ENCODE measurements at places on chromosomes 2 and 18. TPM values are rescaled to one million over a fixed set of nuclear protein-coding genes. Genes with fewer than 3 reads are reported as not detected.

DNA sequence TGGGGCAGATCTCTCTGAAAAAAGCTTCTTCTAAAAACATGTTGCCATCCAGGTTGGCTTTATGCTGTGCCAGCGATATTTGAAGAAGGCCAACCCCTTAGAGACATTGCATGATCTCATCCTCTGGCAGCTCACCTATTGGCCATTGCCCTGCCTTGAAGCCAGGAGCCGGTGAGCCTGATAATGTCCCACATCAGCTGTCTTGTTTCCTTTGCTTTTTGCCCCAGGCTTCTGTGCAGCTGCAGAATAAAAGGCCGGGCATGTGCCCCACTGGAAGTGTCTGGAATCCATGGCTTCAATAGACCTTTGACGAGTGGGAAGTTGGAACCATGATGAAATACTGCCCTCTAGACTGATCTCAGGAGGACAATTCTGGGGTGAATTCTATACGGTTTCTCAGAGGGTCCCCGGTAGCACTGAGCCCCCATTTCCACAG, 523.5 kb upstream of the ZEB2 start:
- no peak for DNase-seq

The EGR4 gene
- 0.87 TPM for total RNA-seq

- DNase-seq: no peak
These were observed 26.0 kb upstream of the PAX8 start for GRCh38 chr2:113304702-113305101.

The DSC3 gene
- not detected for total RNA-seq

- DNase-seq: no peak
These were observed 778.3 kb upstream of the CDH7 start for GRCh38 chr18:64972545-64972944.

GRCh38 chr18:74534150-74534969, at the start of gene CNDP1:
Gene CNDP1 (plus strand): TSS chr18:74534500. CDS start chr18:74534668, 168 bp downstream.
- DNase-seq: no peak

The ALK gene
- not detected for total RNA-seq

GRCh38 chr2:204898928-204899640, 353.8 kb downstream of the PARD3B start:
- no peak for DNase-seq

The TANC1 gene
- 0.34 TPM for total RNA-seq

DNA sequence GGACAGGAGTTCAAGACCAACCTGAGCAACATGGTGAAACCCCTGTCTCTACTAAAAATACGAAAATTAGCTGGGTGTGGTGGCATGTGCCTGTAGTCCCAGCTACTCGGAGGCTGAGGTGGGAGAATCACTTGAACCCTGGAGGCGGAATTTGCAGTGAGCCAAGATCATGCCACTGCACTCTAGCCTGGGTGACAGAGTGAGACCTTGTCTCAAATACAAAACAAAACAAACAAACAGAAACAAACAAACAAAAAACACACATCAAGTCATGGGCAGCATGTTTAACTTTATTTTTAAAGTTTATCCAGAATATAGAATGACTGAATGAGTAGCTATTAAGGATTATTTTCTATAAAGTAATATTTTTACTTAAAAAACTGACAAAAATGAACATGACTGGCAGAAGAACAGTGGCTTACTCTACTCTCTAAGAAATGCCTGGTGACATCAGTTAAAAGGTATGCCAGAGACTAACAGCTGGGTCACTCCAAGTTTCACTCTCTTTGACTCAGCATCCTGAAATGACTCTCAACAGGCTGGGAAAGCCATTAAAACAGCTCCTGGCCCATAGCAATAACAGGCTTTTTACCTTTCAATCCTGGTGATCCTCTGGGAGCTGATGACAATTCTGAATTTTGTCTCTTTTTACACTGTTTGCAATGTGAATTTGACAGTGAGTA, 281.6 kb upstream of the STON1 start:
- DNase-seq: no peak

- no peak for DNase-seq
These were observed 12.8 kb downstream of the EIF2AK2 start for GRCh38 chr2:37143974-37144373.

- DNase-seq: no peak
These were observed 131.4 kb upstream of the MAPRE2 start for GRCh38 chr18:34909637-34910364.

DNA sequence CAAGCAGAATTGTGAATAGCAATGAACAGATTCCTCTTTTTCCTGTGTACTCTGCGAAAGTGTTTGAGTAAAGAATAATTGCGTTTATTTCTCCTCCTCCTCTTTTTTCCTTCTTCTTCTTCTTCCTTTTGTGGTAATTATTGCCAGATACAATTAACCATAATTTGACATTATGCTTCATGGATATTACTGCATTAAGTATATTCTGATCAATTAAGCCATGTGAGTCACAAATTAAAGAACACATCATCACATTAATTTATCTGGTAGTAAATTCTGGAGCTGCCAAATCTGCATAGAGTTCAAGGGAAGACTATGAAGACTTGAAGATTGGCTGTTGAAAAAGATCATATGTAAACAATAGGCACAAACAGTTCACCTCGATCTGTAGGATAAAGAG, 72.9 kb upstream of the TFPI start:
- DNase-seq: no peak

GRCh38 chr2:154681741-154682140, 16.8 kb upstream of the KCNJ3 start:
- DNase-seq: no peak
